ENCODE measurements at places on chromosomes 1 and 21.
A peak's percentile ranks its signal among the peaks of the same experiment; 100 is the strongest.

GRCh38 chr1:1847061-1847850 is 43.6 kb downstream of the GNB1 start:
- DNase-seq: no peak

GRCh38 chr1:216075339-216075738 is 347.9 kb downstream of the USH2A start:
- DNase-seq: no peak

GRCh38 chr1:32335790-32336590 is at the start of gene MARCKSL1:
MARCKSL1 (minus strand) TSS chr1:32336233; CDS start chr1:32336033, 200 bp downstream.
- peak; percentile 87 for DNase-seq

- no peak for DNase-seq
Measured at GRCh38 chr1:8816264-8816663, 1.2 kb downstream of the RERE start.

GRCh38 chr1:64846573-64847430 is 101.9 kb downstream of the RAVER2 start:
- no peak for DNase-seq

GRCh38 chr1:54547601-54548388 is at the start of gene ACOT11:
ACOT11 (plus strand) TSS chr1:54548228; CDS start chr1:54548310, 82 bp downstream.
- DNase-seq: peak; percentile 85

- DNase-seq: no peak
Measured at GRCh38 chr1:97571760-97572159, 349.1 kb downstream of the DPYD start.

DNA sequence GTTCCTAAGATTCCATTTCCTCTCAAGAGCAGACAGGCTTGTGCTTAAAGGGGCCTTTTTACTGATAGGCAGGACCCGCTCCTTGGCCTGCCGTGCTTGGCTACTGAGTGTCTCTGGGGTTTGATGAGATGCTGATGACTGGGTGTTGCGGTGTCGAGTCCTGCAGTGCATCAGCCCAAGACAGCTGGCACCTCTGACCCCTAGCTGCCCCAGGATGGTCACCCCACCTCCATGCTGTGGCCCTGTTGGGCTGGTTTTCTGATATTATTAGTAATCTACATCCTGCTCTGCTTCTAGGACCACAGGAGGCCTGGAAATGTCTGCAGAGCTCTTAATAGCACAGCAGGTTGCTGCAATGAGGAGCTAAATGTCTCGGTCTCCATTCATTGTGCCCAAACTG is 28.7 kb downstream of the LRRC71 start:
- no peak for DNase-seq

- DNase-seq: no peak
Measured at GRCh38 chr1:210024996-210025395, 87.0 kb downstream of the SYT14 start.

GRCh38 chr1:52028328-52028727 is 5.3 kb downstream of the KTI12 start:
- no peak for DNase-seq

DNA sequence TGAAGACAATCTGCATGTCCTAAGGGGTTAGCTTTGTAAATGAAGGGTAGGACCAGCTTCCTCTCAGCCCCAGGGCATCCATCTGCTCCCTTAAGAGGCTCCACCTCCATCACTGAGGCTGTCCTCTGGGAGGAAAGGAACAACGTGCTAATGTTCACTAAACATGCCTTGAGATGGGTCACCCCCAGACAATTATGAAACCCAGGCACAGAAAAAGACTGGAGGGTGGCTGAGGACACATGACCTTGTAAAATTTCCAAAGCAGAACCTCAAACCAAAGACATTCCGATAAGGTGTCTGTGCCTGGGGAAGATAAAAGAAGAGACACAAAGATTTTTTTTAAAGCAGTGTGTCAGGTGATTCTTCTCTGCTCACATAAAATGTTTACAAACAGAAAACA is 37.6 kb upstream of the ZNF124 start:
- no peak for DNase-seq

DNA sequence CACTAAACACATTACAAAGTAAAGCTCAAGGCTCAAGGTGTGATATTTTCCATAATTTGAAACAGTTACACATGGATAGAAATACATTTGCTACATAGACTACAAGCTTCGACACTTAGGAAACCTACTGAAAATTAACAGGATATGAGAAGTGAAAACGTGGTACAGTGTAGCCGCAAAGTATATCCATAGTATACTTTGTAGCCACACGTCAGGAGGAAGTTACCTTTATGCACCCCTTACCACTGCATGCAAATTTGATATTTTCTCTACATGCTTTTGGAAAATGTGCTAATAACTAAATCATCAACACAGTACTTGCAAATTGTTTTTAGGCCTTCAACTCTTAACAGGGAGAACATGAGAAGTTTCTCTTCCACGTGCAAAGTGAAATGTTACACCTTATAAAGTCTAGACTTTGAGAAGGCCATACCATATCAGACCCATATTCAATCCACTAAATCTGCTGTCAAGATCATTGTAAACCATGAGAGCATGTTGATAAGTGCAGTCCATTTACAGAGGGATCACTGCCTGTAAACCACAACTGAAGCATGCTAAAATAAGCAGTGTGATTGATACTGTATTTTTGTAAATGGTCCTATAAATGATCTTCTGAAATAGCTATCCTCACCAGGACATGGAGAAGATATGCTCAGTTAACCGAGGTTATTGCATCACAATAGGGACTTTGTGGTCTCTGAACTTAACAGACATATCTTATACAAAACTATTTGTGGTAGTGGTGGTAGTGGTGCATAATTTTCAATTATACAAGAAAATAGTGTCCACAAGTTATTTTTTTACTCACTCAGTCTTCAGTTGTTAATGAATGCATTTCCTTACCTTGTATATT is 64.7 kb downstream of the VAV3 start:
- DNase-seq: no peak

GRCh38 chr1:24541711-24542346 is 14.1 kb upstream of the NCMAP start:
- peak; percentile 51 for DNase-seq

DNA sequence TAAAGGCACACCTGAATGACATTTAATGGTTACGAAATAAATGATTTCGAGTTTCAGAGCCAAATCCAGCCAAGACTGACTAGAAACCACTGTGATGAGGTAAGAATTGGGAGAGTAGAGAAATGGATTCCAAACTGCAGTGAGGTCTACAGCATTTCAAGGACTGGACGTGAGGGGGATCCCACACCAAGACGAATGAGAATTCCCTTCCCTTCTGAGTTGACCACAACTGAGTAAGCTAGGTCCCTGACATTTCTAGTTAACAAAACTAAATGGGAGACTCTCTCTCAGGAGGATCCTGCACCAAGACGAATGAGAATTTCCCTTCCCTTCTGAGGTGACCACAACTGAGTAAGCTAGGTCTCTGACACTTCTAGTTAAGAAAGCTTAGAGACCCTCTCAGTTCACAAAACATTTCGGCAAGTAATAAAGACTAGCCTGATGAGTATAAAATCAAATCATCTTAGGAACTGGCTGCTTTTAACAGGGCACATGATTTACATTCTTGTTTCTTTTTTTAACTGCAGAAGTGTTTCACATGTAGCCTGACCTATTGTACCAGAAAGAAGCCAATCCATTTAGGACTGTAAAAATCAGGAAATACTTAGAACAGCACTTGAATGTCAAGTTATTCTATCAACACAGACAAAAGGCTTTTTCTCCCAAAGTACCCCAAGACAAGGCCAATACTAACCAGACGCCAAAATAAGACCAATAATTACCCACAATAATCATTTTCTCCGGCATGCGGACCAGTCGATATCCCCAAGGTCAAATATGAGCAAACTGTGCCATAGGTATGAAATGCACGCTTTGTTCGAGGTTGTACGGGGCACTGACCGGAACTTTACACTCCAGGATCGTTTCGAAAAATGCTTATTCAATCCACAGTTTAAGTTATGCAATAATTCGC is 1.4 kb upstream of the SPATA1 start:
- no peak for DNase-seq

Measured in dorsolateral prefrontal cortex (tissue), 122 donors.